ENCODE measurements at places on chromosomes 12 and 14.

DNA sequence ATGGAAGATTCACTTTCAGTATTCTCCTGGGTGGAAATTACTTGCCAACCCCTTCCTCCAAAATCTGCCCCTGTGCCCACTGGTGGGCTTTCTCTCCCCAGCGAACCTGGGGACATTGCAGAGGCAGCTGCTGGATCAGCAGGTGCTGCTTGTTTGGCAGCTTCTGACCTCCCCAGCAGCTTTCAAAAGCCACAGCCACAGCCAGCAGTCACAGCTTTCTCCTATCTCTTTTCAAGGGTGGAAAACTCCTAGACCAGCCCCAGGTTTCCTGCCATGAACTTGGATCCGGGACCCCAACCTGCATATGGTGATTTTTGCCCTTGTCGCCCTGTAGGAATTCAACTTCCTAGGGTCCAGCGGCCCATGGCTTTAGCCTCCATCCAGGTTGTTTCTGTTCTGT lies 330.8 kb downstream of the ADAMTS20 start:
- no peak for DNase-seq

- DNase-seq: no peak
Measured at GRCh38 chr12:22787557-22787956, 162.6 kb downstream of the ETNK1 start.

DNA sequence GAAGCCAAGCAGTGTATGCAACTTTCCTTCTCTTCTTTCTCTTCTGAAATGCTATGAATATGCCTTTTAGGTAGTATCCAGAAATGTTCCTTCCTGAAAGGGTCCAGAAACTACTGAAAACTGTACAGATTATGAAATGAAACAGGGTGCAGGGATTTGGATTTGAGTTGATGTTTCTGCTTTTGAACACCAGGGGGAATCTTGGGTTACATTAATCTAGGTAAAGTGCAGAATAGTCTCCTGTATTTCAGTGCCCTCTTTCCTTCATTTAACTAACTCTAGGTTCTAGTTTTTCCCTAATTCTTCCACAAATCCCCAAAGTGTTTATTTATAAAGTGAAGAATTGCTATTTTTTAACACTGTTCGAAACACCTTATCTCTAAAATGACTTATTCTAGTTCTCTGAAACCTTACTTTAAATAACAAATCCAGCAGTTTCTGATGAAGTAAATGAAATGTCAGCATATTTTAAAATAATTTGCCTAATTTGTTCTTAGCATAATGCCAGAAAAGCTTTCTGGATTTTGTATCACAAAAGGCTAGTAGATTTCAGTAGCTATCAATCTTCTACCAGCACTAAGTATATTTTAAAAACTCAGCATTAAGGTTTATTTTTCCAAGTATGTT lies 111.9 kb downstream of the LRRK2 start:
- DNase-seq: no peak

- no peak for DNase-seq
Measured at GRCh38 chr12:104669851-104670337, 213.1 kb downstream of the CHST11 start.

GRCh38 chr12:105480162-105480561 lies 149.7 kb downstream of the C12orf75 start:
- no peak for DNase-seq

GRCh38 chr12:120213758-120214157 lies 12.8 kb upstream of the RPLP0 start:
- DNase-seq: no peak

- DNase-seq: no peak
Measured at GRCh38 chr12:39923364-39923763, 182.5 kb downstream of the SLC2A13 start.

- DNase-seq: no peak
Measured at GRCh38 chr14:35374263-35374712, 30.3 kb downstream of the NFKBIA start.

GRCh38 chr12:132747395-132747794 lies 14.2 kb downstream of the ANKLE2 start:
- no peak for DNase-seq

DNA sequence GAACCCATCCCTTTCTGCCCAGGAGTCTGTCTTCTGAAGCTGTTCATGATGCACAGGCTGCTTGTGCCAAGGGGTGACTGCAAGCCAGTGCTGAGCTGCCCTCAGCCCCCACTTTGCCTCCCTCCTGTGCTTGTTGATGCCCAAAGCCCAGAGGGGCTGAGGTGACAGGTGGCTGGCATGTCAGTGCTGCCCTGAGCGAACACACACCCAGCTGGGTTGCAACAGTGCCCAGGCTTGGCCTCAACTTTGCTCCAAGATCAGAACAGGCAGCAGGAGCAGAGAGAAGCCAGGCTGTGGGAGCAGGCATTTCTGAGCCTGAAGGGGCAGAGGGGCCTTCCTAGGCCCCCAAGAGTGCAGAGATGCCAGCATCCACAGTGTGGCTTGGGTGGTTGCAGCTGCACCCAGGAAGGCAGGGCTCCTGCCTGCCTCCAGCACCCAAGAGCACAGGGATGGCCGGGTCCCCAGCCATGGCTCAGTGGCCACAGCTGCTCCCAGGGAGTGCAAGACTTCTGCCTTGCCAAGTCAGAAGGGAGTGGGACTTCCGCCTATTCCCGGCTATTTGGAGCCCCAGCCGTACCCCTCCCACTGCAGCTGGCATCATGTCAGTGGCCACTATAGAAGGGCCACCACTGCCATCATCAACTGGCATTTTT lies 83.1 kb downstream of the SLC16A7 start:
- no peak for DNase-seq

DNA sequence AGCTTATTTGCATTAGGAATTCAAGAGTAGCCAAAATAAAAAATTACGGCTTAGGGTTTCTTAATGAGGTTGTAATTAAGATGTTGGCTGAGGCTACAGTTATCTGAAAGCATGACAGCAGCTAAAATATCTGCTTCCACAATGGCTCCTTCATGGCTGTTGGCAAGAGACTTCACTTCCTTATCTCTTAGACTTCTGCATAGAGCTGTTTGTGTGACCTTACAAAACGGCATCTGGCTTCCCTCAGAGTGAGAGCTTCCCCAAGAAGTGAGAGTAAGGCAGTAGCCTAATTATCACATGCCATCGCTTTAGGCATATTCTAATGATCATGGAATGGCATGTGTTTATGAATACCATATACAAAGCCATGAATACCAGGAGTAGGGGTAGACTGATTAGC lies 57.6 kb downstream of the CCDC59 start:
- DNase-seq: no peak

- no peak for DNase-seq
Measured at GRCh38 chr12:108526482-108527165, 11.5 kb downstream of the FICD start.

- DNase-seq: no peak
Measured at GRCh38 chr14:80664576-80664975, 277.0 kb downstream of the CEP128 start.

GRCh38 chr12:2332947-2333346 lies 280.2 kb downstream of the CACNA1C start:
- DNase-seq: no peak

GRCh38 chr14:63006531-63006930 lies 38.7 kb downstream of the KCNH5 start:
- DNase-seq: no peak

- DNase-seq: no peak
Measured at GRCh38 chr12:130868412-130868811, 3.5 kb upstream of the RAN start.

DNA sequence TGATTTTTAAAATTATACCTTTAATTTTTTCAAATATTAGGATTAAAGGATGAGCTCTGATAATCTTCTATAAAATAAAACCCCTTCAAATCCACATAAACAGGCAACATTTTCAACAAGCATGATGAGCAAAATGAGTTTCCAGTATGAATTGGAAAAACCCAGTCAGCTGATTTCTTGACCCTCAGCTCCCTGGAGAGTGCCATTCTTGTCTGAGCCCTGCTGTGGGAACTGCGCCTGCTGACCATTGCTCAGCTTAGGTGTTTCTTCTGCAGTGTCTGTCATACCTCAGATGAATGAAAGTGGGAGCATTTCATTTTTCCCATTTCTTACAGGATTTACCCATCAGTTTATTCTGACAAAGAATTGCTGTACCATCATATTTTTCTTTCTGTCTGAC lies 27.6 kb downstream of the MAPKAPK5 start:
- DNase-seq: no peak

DNA sequence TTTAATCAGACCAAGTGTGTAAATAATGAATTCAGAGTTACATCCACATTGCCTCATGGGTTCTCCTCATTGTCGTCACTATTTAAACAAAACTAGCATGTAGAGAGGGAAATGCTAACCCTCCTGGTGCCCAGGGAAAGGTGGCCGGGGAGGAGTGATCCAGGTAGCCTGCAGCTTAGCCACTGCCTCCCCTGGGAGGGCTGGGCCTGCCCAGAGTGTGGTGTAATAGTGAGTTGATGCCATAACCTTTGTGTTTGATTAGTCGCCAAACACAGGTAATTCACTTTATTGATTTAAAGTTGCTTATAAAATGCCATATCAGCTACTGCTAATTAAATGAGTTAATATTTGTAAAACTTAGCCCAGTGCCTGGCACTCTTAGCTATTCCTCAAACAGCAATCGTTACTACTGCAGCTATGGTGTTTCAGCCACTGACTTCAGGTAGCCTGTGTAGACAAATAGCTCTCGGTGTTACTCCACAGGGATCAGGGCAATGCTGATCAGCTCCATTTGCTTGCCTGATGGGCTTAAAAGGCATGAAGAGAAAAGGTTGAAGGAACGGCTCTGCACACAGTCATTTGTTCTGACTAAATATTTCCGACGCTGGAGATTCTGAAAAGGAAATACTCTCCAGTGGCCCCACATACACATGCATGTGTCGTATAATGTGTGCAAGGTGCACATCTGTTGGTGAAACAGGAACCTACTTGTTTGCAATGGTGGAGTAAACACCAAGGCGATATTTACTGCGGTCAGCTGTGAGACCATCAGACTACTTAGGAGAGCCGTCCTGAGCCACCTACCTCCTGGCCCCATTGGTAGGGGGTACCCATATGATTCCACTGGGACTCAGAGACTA lies 45.7 kb upstream of the PRMT8 start:
- no peak for DNase-seq

DNA sequence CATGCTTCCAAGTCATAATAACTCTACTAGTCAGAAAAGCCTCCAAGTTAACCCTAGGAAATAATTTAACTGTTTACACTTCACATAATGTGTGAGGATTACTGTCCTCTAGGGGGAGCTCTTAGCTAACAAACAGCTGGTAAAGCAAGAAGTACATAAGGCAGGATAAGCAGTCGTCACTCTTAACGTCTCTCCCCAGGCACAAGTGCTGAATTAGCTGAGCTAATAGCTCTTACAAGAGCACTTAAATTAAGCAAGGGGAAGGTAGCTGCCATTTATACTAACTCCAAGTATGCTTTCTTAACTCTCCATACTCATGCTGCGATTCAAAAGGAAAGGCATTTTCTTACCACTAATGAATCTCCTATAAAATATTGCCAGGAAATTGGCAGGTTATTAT lies 79.3 kb upstream of the TSPAN11 start:
- no peak for DNase-seq

DNA sequence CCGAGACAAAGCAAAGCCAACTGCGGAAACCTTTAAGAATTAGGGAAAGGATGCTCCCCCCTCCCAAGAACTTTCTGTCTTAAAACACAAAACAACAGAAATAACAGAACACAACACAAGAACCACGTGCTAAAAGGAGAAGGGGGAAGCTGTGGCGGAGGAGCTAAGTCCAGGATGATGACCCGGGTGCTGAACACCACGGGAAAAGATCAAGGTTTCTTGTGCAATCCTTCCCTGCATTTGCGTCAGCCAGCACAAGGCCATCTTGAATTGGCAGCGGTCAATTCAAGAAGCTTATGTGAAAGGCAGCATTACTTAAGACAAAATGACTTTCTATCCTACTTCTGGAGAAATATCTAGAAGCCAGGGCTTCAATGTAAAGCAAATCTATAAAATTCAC lies 11.0 kb upstream of the CREBL2 start:
- DNase-seq: no peak

GRCh38 chr14:95498622-95499353 lies 17.7 kb downstream of the SYNE3 start:
- no peak for DNase-seq

GRCh38 chr14:21204167-21205025 lies 48.5 kb upstream of the OR5AU1 start:
- DNase-seq: no peak

DNA sequence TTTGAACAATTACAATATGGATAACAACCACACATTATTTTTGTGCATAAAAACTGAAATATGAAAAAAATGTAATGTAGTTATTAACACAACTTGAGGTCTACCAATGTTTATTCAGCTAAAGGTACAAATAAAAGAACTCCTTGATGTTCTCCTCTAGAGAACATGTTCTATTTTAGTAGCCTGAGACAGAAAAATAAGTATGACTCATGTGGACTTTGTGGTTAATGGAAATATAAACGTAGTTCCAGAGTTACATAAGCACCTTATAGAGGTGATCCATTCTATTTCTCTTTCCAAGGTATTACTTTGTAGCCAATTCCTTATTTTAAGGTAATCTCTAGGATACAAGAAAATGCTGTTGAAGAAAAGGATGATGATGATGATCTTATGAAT lies 25.7 kb downstream of the ALKBH1 start:
- DNase-seq: no peak

- DNase-seq: no peak
Measured at GRCh38 chr12:132205271-132206045, 61.2 kb downstream of the NOC4L start.

- no peak for DNase-seq
Measured at GRCh38 chr12:50398931-50399330, 1.8 kb upstream of the LARP4 start.

- no peak for DNase-seq
Measured at GRCh38 chr12:110745542-110746284, 3.0 kb upstream of the PPP1CC start.

DNA sequence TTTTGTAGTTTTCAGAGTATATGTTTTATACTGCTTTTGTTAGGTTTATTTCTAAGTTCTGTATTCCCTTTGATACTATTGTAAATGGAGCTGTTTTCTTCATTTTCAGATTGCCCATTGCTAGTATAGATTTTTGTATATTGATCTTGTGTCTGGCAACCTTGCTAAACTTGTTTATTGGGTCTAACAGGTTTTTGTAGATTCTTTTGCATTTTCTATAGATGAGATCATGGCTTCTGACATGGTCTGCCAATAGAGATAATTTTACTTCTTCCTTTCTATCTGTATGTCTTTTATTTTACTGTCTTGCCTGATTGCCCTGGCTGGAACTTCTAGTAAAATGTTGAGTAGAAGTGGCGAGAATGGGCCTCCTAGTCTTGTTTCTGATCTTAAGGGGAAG lies 40.3 kb downstream of the ANKRD9 start:
- DNase-seq: no peak

Data from neural crest cell (in vitro differentiated cells).